ENCODE measurements at places on chromosomes 5 and 9.

DNA sequence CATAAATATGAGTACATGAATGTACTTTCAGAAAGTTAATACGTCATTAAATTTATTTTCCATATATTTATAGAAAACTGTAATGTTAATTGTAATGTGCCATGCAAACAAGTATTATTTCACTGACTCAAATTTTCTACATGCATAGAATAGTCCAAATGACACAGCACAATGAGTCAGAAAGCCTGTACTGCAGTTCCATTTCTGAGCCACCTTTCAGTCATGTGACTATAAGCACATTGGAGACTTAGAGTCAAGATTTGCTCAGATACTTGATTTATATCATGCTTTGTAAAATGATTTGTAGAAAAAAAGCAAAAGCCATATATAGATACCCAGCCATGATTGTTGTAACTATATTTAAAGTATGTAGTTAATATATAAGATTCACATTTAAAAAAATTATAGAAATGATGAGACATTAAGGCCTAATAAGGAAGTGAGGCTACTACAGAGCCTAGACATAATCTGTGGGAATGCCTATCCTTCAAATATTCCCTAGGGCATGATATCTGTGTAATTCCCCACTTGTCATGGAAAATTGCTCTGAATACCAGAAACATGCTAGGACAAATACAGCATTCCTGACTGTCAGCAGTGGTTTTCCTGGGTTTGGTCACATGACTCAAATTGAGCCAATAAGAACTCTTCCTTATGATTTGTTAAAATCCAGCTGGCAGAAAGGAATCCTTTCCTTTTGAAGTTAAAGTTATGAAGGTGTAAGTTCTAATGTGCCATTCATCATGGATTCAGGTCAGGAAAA, 50.0 kb downstream of the PTPRD start:
- DNase-seq = no peak

GRCh38 chr5:150061538-150061995, 24.8 kb downstream of the CSF1R start:
- DNase-seq = no peak

- no peak for DNase-seq
Observed at GRCh38 chr5:115946655-115947054, 15.6 kb upstream of the LVRN start.

- DNase-seq = no peak
Observed at GRCh38 chr5:101942321-101942882, 353.7 kb downstream of the SLCO4C1 start.

GRCh38 chr5:94402096-94402495, 216.3 kb downstream of the KIAA0825 start:
- DNase-seq = no peak

DNA sequence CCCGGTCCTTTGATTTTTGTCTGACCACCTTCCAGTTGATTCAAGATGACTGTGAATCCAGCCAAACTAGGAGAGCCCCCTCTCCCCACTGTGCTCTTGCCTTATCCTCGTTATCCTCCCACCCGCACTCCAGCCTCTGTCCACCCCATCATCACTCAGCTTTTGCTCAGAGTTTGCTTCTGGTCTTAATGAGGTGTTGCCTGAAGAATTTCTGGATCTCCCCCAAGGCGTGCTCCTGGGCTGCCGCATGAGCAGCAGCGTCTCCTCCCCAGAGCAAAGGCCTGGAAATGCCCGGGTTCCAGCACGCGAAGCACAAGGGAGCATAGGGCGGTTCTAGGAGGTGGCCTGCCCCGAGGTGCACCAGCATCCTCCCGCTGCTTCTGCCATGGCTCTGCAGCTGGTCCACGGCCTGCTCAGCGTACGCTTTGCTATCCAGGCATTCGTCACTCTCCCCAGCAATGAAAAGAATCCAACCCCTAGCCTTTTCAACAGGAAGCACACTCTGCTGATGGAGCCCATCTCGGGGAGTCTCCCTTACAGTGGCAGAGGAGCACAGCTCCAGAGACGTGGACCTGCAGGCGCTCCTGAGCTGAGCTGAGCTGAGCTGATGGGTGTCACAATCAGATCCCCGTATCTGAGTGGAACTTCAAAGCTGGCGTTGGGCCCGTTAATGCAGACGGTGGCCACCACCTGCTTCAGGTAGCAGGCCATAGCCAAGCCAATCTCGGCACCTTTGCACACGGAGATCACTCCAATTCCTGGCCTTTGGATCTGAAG, 50.7 kb downstream of the BAAT start:
- DNase-seq = no peak

DNA sequence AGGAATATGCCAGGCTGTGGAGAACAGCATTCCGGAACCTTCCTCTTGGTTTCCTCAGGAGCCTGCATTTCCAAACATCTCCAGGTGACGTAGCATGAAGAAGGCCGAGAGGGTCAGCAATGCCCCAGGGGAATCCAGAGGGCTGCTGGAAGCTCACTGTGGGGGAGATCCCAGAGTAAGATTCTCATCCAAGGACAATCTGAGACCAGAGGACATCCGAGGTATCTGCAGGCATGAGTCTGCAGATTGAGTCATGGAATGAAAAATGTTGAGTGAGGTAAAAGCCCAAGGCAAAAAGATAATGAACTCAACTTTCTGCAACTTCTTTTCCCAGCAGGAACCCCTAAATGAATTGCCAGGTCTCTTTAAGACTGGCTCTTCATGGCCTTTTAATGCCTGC, 73.5 kb downstream of the KIF4B start:
- DNase-seq = no peak

DNA sequence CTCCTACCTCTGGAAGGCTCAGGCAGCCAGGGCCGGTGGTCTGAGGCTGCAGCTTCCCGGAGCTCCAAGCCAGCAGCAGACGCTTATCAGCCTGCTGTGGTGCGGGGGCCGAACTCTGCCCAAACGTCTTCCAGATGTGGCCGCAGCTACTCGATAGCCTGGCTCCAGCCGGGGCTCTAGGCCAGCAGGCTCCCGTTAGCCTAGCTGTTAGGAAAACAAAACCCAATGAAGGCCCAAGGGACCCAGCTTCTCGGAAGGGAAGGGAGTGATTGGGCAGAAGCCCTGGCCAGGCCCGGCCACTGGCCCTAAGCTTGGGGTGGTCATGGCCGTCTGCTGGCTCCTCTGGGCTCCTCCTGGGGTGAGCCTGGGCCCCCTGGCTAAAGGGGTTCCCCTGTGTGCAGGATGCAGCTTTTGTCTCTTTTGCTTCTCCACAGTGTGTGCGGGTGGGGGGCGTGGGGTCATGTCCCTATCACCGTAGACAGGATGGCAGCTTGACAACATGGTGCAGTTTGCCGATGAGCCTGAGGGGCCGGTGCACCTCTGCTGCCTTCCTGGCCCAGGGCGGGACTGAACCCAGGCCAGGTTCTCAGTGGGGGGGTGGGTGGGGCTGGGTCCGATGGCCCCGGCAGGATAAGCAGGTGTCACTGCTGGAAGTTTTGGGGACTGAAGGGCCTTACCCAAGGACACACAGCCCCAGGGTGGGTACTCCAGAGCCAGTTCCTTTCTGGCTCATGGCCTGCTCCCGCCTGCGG, 18.7 kb downstream of the MYMK start:
- no peak for DNase-seq

GRCh38 chr5:149277801-149278200, 6.1 kb downstream of the AFAP1L1 start:
- no peak for DNase-seq

GRCh38 chr5:163105456-163105855, 331.9 kb upstream of the CCNG1 start:
- DNase-seq = no peak

DNA sequence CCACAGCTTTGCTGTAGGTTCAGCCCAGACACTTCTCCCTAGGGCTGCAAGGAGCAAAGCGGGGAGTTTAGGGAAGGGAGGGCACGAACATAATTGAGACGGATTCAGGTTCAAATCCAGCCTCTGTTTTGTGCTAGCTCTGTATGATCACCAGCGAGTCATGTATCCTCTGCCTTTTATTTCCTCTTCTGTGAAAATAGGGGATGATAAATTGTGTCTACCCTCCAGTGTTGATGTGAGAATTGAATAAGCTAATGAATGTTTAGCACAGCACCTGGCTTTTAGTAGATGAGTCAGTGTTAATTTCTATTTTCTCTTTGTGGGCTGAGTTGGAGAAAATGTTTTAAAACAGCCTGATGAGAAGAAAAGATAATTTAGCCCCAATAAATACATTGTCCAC, 6.2 kb downstream of the MLANA start:
- no peak for DNase-seq

DNA sequence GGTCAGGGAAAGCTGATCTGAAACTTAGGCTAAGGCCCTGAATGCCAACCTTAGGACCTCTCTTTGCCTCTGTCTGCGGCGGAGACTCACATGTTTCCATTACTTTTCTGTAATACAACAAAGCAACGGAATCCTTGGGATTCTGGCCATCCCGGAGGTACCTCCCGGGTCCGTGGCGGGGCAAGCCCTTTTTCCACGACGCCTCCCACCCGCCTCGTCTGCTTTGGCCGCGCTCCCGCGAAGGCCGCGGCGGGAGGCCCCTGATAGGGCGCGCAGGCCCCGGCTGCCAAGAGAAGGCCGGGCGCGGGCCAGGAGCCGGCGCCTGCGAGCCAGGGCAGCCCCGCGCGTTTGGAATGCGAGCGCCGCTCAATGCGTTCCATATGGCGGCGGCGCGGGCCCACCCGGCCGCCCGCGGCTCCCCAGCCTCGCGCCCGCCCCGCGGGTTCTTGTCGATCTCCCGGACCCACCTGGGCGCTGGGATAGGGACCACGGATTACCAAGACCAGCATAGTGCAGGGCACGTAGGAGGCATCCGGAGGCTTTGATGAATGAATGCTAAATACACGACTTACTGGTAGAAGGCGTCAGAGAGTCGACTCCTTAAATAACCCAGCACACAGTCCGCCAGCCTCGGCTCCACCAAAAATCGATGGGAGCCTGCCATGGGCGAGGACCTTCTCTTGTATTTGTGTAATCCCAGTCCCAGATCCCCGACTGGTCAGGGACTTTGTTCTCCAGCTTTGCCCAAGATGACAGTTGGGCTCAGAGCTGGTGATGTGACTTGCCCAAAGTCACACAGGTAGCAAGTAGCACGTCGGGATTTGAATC, 17.5 kb upstream of the PHF19 start:
- DNase-seq = no peak

GRCh38 chr9:112334432-112334841, 1.0 kb upstream of the PTBP3 start:
- DNase-seq = no peak

DNA sequence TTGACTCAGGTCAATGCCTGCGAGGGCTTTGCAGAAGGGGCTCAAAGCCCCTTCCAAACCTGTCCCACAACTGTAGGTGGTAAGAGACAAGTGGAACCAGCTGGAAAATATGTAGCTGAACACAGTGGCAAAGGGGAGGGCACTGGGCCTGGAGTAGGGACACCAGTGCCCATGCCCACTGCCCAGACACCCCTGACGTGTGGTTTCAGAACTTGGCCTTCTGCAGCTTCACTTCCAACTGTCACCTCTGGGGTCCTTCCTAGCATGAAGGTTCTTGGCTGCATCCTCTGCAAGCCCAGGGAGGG, 233.1 kb upstream of the IRX1 start:
- no peak for DNase-seq
